ENCODE measurements at places on chromosomes 1 and 21.

GRCh38 chr1:109247401-109248365 is 1.7 kb upstream of the CELSR2 start:
- no peak for DNase-seq

DNA sequence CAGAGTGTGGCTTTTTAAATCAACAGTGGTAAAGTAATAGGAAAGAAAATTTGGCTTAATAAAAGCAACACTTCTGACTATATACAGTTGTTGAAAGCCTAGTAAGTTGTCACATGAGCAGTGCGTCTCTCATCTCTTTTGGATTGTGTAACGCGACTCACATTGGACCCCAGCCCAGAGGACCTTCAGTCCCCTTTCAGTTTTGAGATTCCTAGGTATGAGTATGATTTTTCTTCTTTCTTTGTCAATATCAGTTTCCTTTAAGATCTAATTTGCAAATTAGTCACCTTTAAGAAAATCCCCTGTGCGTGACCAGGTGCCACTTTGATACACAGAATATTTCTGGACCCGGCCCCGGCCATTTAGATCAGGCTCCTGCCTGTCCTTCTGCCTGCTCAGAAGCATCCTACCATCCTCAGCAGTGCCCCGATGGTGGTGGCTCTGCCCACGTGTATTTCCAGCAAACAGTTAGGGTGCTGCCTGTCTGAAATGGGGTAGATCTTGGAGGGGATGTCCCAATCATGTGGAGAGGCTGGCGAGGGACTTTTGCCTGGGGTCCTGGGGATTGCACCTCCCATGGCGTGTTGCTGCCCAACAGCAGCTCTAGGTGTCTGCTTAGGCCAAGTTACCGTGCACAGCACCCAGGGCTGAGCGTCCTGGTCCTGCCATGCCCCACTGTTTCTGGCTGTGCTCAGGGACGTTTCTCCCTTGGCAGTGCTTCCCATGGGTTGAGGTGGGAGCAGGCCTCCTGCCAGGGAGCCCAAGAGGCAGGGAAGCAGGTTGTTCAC is 21.1 kb downstream of the SNAP47 start:
- no peak for DNase-seq

- no peak for DNase-seq
Measured at GRCh38 chr1:151935154-151935553, 25.8 kb upstream of the THEM4 start.

DNA sequence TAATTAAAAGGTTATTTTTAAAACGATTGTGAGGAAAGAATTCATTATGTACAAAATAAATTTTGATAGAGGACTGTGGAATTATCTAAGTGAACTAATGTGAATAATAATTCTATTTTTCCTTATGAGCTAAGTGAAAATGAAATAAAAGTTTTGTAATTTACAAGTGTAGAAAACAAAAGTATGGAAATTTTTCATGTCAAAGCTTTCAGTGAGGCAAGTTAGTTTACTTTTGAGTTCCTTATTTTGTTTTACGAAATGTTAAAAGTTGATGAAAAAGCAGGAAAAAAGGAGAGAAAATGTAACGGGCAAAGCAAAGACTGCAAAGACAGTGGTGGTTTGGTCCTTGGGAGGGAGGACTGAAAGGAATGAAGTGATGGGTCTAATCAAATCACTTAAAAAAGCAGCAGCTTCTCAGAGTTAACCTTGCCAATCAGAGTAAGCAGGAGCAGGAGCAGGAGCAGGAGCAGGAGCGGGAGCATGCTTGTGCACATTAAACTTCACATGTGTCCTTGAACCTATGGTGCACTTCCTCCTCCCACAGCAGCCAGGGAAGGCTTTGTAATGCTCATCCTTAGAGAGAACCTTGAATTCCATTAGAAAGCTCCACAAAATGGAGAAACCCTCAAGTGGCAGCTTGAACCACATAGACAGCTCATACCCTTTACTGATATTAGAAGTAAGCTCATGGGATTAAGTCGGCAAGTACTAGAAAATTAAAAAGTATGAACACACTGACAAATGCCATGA is 133.4 kb downstream of the LHX4 start:
- no peak for DNase-seq

DNA sequence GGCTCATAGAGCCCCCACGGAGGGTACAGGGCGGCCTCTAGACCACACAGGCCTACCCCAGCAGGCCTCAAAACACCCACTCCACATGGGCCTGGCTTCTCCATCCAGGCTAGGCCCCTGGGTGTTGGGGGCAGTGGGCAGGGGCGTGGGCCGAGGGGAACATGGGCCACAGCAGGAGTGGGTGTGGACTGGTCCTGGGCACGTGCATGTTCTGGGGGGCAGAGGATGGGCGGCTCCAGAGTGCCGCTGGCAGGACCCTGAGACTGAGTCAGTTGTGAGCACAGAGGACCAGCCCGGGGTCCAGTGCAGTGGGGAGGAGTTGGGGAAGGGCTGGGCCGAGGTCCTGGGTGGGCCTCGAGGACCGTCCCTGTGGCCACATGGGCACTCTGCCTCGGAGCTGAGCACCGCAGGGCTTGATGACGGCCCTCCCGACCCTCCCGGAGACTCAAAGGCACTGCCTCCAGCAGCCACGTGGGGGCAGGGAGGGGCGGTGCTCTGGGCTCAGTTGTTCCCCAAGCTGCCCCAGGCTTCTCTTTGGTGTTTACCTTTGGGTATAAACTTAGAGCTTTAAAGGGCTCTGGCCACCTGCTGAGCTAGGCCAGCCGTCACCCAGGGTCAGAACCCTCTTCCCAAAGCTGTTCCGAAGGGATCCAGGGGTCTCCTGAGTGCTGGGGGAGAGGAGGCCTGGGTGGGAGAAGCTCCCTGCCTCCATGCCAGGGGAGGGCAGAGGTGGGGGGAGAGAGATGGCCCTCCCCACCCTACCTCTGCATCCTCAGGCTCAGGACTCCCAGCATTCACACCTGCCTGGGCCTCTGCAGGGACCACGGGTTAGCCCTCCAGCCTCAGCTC is 79.9 kb downstream of the MORN1 start:
- DNase-seq, result peak; percentile 53

GRCh38 chr1:108016451-108016920 is 51.5 kb upstream of the VAV3 start:
- no peak for DNase-seq

GRCh38 chr1:42170779-42171621 is 6.5 kb upstream of the GUCA2A start:
- DNase-seq, result no peak

DNA sequence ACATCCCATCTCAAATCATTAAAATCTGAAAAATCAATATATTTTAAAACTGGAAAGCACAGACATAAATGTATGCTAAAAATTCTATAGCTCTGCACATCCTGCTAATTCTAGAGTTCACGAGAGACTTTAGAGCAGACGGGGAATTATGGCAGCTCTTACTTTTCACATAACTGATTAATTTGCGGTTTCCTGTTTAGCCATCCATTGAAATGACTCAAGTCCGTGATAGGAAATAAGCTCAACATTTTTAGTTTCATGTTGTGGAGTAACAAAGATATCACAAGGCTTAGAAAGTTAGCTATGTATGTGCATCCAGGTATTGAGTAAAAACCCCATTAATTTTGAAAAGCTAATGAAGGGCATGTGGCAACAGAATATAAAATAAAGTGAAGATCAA is 123.2 kb downstream of the SMYD2 start:
- DNase-seq, result no peak

DNA sequence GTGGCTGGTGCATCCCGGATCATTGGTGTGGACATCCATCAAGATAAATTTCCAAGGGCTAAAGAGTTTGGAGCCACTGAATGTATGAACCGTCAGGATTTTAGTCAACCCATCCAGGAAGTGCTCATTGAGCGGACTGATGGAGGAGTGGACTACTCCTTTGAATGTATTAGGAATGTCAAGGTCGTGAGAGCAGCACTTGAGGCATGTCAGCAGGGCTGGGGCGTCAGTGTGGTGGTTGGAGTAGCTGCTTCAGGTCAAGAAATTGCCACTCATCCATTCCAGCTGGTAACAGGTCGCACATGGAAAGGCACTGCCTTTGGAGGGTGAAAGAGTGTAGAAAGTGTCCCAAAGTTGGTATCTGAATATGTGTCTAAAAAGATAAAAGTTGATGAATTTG is 79.1 kb downstream of the FMN2 start:
- DNase-seq, result no peak

DNA sequence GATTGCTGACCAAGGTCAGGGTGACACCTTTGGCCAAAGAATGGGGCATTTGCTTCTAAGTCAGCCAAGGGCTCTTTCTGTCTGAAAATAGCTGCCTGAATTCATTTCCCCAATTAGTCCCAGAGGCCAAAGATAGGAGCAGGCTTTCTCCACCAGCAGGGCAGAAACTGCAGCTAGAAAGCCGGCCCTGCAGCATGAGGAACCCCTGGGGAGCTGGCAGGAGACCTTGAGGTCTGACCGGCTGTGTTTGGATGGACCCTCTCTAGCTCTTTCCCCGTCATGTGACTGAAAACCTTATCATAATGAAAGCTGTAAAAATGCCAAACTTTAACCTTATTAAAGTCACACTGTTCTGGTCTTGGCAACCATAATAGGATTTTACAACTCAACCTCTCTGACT is 93.4 kb downstream of the CD58 start:
- no peak for DNase-seq

GRCh38 chr21:31983120-31983519 is 110.3 kb downstream of the HUNK start:
- DNase-seq, result no peak

DNA sequence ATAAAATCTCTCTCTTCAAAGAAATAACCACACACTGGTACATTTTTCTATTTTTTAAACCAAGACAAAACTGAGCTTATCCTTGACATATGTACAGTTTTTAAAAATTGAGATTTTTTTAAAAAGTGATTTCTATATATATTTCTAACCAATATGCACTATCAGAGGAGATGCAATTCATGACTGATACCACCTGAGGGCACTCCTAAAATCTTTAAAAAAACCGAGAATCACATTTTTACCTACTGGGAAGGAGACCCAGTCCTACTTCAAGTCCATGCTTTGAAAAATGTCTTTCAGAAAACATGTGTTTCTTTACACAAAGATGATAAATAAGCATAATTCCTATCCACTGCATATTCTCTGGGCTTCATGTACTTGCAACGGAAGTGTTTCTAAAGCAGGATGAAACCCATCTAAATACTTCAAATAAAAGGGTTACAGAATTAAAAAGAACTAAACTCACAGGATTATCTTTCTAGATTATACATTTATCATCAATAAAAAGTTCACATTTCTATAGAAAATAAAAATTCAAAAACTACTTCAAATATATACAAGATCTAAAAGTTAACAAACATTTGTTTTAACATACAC is 98.6 kb downstream of the ENAH start:
- DNase-seq, result no peak

DNA sequence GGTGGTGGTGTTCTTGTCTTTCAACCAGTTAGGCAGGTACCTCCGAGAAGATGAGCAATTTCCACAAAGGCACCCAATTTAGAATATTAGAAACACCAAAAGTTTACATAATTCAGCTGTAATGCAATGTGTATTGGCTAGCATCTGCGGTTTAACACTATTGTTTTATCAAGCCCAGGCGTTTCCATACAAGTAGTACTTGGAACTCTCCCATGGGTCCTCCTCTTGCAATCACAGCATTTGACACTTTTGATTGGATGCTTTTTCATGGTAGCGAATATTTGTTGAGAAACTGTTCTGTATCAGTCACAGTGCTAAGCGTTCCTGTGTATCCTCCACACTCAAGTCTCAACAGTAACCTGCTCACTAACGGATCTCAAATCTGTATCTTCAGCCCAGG is 20.1 kb upstream of the MAP1LC3C start:
- DNase-seq, result no peak

GRCh38 chr1:37156646-37157045 is 122.3 kb upstream of the GRIK3 start:
- DNase-seq, result no peak

DNA sequence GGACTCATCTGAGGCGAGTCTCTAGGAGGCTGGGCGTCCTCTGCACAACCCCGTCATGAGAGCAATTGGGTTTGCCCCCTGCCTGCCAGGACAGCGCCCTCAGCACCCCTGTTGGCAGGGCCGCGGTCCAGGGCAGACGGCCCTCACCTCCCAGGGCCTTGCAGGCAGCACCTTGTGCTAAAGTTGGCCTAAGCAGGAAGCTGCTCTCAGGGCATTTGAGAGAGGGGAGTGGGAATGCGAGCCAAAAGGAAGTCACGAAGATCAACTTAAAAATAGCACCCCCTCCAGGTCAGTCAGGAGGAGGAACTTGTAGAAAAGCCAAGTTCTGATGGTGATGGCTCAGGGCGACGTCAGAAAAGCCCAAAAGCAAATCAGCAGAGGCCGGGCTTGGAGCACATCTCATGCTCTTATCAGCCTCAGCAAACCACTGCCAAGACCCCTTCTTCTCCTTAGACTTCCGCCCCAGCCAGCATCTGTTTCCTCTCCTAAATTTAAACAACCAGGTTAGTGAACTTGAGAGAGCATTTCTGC is 12.6 kb upstream of the ADORA3 start:
- DNase-seq, result no peak

GRCh38 chr1:164651351-164651951 is 92.5 kb downstream of the PBX1 start:
- DNase-seq, result no peak

GRCh38 chr1:12445257-12445656 is 172.8 kb downstream of the DHRS3 start:
- no peak for DNase-seq

DNA sequence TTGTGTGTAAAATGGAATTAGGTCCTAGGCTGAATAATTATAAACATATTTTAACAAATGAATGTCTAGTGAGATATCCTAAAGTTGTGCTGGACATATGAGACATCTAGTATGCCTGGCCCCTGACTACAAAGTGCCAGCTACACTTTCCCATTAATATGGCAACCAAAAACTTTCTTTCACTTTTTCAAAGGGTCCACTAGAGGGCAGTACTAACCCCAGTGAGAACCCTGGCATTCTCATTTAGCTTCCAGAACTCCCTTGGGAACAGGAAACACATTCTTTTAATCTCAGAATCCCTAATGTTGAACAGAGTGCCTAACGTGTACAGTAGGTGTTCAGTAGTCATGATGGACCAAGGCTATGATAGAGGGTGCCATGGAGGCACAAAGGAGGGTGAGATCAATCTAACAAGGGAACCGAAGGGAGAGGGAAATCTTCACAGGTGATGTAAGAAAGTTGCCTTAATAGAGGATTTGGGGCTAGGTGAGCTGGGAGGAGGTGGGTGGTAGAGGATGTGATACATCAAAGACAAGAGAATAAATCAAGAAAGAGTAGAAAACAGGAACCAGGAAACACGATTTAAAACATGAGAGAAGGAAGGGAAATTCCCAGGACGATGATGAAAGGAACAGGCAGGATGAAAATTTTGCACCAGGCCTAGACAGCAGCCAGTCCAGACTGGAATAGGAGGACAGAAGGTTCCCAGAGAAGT is 41.6 kb downstream of the NSL1 start:
- no peak for DNase-seq

DNA sequence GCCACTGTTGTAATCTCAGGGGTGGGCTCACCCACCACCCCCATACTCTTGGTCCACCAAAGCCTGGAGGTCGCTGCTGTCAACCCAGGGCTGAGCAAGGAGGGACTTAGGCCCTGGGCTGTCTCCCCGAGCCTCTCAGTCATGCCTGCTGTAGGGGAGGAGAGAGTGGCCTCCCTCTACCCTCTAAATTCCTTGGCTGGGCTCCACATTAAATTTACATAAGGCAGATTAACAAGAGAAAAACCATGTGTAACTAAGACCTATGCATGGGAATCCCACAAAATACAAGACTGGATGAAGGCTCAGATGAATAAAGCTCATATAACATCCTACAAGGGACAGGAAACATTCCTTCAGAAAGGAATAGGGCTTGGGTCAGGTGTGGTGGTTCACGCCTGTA is 1.8 kb upstream of the PIK3CD start:
- no peak for DNase-seq

Data from prostate gland (tissue), 2 donors.